Stimulated activated CD8-positive, alpha-beta memory T cell treated with anti-CD3 and anti-CD28 coated beads, Interleukin-2, amount 100 ng/mL, for 1 hour (primary cell): ENCODE measurements at places on chromosomes 4 and X.

DNA sequence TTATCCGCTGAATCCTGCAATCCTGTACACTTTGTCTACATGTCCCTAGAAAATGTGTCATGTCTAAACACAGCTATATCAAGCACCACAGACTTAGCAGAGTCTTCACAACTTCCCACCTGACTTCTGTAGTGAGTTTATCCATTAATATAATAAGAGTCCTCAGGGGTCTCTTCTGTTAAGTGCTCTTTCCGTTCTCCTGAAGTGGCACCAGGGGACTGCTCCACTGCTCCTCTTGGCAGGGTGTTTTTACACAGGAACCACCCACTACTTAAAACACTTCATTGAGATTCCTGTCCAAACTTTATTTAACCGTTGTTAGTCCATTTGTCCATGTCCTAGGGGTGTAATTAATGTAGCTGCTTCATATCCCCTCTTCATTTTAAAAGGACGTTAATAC is 1000.4 kb downstream of the STPG2 start:
- no peak for DNase-seq

DNA sequence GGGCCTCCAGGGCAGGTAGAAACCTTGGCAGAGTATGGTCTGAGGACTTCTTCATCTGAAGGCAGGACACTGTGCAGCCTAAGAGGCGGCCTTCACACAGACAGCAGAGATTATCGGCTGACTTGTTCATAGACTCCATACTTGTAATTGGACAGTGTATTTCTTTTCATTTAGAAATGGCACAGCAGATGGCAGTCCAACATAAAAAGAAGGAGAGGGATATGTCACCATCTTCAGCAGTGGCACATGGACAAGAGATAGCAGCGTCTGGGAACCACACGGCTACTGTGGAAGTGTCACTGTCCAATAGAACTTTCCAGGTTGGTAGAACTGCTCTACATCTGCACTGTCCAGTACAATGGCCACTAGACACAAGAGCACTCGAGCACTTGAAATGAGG is 21.7 kb upstream of the GEMIN8 start:
- DNase-seq = no peak

DNA sequence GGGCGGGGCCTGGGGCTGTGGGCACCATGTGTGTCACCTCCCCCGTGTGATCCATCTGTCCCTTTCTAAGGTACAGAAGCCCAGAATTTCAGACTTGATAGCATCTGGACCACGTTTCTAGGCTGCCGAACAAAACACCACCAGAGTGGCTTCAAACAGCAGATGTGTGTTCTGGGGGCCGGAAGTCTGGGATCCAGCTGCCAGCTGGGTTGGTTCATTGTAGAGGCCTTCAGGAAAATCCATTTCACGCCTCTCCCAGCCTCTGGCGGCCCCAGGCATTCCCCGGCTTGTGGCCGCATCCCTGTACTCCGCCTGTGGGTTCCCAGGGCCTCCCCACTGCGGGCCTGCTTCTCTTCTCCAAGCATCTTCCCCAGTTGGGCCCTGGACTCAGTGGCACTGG is 39.6 kb upstream of the GPR78 start:
- no peak for DNase-seq

DNA sequence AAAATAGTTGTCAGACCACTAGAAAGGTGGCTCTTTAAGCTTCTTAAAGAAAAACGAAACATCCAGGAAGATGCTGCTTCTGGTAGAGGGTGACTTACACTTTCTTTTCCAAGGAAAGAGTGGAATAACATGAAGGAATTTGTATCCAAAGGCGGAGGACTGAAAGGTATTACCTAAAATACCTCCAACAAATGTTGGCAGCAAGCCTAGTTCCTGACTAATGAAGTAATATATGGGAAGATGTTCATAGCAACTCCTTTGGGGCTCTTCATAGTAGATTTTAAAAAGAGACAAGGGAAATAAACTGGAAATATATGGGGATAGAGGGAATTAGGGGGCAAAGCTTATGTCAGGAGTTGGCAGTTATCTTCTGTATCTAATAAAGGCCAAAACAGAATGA is 116.2 kb downstream of the AASDH start:
- no peak for DNase-seq

- DNase-seq = no peak
Observed at GRCh38 chr4:26522478-26522877, 32.2 kb upstream of the CCKAR start.

GRCh38 chrX:38861489-38861888 is 60.2 kb downstream of the MID1IP1 start:
- DNase-seq = no peak

DNA sequence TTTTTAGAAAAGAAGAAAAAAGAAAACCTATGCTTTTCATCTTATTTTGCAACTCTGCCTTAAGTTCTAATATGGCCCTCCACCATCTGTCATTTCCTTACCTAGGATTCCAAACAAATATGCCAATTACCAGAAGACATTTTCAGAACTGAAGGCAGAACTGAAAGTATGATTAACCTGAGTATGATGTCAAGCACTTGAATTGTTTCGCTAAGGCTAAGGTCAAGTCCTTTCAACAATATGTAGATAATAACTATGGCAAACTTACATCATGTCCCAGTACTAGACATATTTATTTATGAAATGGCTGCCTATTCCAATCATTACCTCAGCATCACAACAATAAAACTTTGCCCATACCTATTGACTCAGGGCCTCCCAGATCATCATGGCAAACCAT is 91.0 kb downstream of the OR13H1 start:
- no peak for DNase-seq

- no peak for DNase-seq
Observed at GRCh38 chrX:41956027-41956426, 32.7 kb upstream of the CASK start.

DNA sequence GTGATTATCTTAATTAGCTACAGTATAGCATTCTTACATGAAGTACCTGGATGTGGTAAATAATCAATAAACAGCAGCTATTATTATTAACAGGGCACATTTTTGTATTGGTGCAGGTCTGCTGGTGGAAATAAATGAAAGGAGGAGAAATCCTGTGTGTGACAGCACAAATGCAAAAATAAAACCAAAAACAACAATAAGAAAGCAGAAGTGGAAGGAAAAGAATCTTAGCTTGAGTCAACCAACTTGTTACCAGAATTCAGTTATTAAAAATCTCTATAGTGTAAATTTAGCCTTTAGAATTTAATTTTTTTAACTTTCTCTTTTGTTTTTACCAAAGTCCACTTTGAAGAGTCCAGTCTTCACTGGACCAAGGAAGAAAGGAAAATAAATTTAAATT is 63.1 kb upstream of the LSM6 start:
- no peak for DNase-seq

DNA sequence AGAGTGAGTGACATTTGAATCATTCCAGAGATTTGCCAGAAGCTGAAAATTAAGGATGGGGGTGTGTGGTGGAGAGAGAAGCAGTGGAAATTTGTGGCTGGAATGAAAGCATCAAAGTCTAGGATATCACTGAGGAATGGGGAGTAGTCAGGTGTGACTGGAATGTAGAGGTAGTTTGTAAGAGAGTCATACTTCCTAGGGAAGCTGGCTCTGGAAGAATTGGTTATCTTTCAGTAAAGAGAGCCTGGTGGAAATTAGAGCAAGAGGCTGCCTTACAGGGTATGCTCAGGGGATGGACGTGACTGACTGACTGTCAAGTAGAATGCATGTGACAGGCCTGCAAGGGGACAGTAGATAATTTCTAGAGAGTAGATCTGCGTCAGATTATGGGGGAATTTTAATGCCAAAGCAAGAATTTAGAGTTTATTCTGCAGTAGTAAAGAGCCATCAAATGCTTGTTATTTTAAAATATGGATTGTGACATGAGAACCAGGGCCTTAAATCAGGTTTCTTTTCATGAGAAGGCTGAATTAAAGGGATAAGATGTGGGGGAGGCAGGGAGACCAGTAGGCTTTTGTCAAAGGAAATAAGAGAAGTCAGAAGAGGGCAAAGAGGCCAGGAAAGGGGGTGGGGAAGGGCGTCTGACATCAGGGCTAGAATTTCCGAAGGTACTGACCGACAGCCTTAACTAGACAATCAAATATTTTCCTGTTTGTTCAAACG is 109.9 kb downstream of the AFF1 start:
- no peak for DNase-seq

DNA sequence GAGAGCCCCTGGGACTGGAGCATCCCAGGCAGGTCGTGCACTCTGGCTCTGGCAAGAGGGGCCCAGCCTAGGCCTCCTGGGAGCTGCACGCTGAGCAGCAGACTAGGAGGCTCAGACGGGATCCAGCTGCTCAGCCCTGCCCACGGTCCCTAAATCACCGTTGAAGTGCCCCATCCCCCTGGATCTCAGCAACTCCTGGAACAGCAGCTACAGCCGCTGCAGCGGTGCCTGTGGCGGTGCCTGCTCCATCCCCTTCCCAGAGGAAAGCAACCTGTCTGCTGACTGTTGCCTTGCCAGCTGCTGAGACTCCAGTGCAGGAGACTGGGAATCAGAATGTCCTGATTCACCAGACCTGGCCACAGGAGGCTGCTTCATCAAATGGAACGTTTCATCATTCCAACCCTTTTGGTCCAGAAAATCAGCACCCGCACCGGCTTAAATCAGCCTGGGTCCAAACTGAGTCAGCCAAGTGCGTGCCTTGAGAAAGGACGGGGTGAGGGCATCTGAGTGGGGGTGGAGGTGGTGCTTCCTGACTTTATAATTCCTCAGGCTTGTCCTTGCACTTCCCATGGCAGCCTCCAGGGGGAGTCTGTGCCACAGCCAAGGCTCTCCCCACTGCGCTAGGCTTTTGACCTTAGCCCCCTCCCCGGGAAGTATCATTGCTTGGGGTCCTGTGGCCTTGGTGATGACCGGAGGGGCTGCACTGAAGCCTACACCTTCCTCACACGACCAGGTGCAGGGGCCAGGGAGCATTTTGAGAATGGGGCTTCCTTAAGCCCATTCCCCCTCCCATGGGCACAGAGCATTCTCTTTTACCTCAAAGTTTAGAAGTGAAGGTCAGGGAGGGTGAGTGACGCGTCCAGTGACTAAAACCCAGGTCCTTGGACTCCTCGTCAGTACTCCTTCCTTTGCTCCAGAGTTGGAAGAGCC is 6.5 kb downstream of the ZNF185 start:
- no peak for DNase-seq

- DNase-seq = no peak
Observed at GRCh38 chr4:86908251-86908657, 16.0 kb upstream of the C4orf36 start.

- no peak for DNase-seq
Observed at GRCh38 chr4:108570993-108571569, 49.3 kb upstream of the RPL34 start.

- no peak for DNase-seq
Observed at GRCh38 chrX:138026211-138026610, 460.3 kb downstream of the ZIC3 start.

DNA sequence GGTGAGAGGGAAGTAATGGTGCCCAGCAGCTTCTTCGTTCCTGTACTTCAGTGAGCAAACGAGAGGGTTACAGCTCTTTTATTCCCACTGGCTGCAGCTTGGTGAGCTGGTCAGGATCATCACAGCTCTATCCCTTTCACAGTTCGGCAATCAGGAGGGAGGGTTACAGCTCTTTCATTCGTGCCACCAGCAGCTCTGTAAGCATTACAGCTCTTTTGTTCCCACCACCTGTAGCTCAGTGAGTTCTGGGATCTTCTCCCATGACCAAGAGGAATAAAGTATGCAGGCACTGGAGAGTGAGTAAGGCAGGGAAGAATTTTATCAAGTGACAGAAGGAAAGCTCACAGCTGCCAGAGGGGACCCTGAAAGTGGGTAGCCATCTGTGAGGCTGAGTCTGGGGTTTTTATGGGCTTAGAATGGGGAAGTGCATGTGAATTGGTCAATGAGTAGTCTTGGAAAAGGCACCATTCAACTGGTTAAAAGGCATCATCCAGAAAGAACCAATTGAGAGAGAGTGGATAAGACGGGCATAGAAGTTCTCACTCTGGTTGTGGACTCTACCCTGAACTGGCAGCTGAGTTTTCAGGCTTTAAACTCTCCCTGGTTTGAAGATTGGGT is 123.7 kb downstream of the COX18 start:
- DNase-seq = no peak

DNA sequence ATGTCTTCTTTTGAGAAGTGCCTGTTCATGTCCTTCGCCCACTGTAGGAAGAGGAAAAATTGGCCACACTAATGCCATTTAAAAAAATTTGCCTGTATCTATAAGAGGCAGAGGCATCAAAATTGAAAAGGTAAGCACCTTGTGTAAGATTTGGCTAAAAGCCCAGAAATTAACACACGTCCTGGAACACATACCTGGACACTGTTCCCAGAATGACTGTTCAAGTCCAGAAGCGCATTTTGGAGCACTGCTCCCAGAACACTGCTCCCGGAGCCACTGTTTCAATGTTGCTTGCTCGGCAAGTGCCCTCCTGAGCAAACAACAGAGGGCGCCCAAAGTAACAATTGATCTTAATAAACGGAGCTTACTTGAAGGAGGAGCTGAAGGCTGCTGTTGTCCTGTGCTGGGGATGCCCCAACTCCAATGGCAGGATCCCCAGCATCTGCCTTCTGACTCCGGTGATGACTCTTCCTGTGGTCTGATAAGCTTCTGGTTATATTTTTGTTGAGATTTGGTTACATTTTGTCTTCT is 1958.6 kb downstream of the C4orf33 start:
- no peak for DNase-seq

DNA sequence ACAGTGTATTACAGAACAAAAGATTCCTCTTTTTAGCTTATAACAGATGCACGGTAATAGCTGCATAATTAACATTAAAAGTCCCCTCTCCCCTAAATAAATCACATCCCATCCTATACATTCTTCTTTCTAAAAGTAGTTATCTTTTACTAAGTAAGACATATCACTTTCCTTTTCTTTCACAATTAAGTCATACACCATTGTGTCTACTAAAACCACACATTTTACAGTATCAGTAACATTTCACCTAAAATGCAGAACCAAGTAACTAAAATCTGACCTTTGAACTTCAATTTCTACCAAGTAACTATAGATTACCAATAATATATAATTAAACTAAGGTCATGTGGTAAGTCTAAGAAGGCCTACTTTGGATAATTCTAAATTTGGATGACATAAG is 14.2 kb downstream of the DHX15 start:
- no peak for DNase-seq

DNA sequence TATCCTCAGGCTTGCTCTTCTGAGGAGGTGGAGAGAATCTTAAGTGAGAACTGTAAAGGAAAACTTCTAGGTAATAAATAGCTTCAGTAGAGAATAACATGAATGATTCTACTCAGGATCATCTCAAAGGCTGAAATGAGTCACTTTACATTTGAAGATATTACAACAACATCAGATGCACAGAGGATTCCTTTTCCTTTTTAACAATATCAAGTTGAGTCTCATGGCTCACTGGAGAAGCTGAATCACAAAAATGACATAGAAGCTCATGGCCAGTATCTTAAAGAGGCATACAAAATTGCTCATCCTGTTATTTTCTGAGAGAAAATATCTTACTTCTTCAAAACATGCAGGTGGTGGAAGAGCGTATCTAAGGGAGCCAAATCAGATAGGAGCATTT is 72.5 kb upstream of the EMCN start:
- DNase-seq = no peak

DNA sequence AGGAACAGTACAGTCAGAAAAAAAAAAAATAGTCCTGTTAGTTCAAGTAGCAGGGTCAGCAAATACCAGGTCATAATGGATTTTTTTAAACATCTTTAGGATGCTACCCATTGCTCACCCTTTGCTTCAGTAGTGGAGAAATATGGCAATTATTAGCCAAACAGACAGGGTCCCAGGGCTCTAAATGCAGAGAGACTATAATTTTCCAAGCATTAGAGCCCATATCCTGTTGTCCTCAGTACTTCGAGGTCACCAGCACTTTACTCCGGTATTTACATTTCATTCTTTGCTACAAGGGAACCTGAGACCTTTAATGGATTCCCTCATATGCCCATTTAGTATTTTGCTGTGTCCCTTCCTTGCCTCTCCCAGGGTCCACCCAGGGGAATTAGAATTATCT is 1562.9 kb upstream of the TENM3 start:
- no peak for DNase-seq
